Amygdala (tissue), 56 donors: ENCODE measurements at places on chromosomes 11 and 22.

- no peak for DNase-seq
These were observed 1494.6 kb downstream of the TBC1D22A start for GRCh38 chr22:48256776-48257684.

DNA sequence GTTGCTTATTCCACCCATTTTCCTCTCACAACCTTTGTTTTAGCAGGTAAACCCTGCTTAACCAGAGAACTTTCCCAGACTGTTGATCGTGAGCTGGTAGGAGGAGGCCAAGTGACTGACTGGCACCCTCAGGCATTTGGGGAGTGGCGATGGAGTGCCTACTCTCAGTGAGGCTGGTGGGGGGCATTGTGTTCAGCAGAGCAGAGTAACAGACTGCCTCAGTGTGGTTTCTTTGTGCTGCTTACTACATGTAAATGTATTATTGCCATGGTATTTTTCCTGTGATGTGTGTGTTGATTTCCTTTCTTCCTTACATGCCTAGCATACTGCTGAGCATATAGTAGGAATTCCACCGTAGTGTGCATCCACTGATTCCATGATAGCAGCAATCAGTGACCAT, 2.6 kb downstream of the MARK2 start:
- DNase-seq: no peak

DNA sequence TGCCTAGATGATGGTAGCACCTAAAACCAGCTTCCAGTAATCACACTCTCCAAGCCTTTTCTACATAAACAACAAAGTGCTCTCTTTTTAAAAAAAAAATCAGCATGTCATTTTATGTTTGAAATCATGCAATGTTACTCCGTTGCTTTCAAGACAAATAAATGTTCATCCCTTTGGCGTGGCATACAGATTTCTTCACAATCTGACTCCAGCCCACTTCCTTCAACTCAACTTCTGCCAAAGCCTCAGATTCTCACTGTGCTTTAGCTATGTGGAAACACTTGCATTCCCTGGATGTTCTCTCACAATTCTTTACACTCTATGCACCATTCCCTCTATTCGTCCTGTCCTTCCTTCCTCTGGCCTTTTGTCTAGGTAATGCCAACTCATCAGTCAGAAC, 206.3 kb upstream of the BLID start:
- no peak for DNase-seq

- DNase-seq: no peak
These were observed 5.7 kb downstream of the PATE2 start for GRCh38 chr11:125772834-125773505.

DNA sequence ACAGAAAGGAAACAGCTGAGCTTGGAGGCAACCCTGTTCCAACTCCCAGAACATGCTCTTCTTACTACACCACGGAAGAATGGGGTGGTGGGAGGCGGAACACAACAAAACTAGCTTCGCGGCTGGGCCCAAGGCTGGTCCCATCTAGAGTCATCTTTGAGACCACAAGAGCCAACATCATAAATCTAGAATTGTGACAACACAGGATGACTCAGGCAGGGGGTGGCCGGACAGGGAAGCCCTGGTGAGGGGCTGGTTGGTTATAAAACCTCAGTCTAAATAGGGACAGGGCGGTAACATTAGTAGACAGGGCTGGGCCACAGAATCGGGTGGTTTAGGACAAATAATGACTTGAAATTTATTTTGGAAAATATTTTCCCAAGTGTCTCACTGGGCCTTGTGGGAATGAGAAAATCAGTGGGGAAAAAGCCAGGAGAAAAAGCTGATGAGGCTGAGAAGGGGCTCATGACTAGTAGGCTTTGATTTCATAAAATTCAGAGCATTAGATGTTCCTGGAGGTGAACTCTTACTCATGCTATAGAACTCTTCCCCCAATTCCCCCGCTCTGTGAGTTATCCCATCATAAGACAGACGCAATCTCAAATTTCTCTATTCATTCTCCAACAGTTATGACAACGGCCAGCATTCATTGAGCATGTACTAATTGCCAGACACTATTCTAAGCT, 151.8 kb upstream of the TIMP3 start:
- DNase-seq: no peak

DNA sequence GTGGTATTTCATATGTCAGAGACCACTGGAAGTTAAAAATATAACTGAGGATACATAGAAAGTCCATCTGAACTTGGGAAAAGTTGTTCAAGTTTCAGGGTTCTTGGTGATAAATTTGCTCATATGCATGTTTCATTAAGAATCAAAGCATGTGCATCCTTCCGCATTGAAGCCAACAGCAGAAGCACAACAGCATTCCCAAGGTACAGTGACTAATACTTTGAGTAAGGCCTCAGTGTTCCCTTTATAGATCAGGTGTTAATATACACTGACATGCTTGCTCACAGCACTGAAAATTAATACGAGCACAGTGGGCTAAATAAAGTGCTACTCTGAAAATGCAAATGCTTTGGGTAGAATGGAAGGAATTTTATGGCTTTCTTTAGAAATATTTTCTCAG, 691.1 kb downstream of the METTL15 start:
- DNase-seq: no peak

DNA sequence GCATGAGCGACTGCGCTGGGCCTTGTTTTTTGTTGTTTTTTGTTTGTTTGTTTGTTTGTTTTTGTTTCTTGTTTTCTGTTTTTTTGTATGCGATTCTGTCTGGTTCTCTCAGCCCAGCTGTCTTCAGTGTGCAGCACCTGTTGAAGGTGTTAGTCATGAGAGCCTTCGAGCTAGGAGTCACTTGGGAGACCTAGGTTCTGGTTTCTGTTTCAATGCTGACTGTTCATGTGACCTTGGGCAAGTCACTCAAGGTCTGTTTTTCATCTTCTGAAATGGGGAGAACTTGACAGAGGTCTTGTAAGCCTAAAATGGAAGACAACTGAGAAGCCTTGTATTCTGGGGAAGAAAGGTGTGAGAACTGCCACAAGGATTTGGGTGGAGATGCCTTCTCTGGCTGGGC, 1.8 kb downstream of the DCPS start:
- no peak for DNase-seq

DNA sequence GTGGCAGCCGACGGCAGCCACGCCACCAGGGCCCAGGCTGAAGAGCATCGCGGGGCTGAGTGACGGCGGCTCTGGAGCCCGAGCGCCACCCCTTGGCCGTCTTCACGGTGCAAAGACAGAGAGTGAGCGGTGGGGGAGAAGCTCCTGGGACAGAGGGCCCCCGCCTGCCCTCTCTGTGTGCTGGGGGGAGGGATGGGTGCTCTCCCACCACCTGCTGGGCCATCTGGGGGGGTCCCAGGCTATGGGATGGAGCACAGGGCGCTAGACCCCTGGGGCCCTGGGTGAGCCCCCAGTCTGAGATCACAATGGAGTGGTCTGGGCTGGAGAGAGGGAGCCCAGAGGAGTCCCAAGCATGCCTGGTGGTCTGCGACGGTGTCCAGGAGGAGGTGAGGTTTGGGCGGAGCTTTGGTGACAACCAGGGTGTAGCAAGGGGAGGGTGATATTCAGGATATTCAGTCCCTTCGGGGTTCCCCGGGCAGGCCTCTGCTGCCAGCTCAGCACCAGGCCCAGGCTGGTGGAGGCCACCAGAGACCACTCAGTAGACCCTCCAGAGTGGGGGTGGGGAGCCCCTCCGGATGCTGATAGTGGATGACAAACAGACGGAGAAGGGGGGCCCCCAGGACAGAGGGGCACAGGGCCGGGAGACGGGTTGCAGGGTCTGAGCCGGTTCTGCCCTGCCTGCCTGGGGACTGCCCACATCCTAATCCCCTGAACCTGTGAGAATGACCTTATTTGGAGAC, 78.1 kb upstream of the PRR5 start:
- DNase-seq: no peak

GRCh38 chr11:64151337-64151736, 14.6 kb downstream of the MACROD1 start:
- no peak for DNase-seq

DNA sequence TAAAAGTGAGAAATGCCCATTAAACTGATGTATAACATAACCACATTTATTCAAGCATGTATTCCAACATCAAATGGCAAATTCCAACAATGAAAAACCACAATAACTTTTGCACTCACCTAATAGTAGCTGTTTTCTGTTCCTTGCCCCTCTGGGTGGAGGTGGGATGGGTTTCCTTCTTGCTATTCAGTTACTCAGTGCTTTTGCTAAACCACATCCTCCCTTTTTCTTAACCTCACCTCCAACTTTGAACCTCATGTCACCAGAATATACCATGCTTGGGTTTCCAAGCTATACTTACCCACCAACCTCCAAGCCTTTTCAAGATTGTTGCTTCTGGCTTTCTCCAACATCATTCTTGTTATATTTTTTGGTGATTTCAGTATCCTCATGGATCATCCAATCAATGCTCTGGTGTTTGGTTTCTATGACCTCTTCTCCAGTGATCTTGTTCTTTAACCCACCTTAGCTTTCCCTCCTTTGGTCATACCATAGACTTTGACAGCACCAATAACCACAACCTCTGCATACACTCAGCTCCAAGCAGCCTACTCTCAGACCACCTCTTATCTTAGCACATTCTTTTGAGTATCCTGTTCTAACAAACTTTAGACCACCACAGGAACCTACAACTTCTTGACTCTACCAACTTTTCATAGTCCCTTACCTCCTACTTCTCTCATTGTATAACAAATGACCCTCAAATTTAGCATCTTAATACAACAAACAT, 3.2 kb upstream of the CCDC15 start:
- DNase-seq: no peak

GRCh38 chr11:30741039-30741550, 154.9 kb upstream of the MPPED2 start:
- no peak for DNase-seq

DNA sequence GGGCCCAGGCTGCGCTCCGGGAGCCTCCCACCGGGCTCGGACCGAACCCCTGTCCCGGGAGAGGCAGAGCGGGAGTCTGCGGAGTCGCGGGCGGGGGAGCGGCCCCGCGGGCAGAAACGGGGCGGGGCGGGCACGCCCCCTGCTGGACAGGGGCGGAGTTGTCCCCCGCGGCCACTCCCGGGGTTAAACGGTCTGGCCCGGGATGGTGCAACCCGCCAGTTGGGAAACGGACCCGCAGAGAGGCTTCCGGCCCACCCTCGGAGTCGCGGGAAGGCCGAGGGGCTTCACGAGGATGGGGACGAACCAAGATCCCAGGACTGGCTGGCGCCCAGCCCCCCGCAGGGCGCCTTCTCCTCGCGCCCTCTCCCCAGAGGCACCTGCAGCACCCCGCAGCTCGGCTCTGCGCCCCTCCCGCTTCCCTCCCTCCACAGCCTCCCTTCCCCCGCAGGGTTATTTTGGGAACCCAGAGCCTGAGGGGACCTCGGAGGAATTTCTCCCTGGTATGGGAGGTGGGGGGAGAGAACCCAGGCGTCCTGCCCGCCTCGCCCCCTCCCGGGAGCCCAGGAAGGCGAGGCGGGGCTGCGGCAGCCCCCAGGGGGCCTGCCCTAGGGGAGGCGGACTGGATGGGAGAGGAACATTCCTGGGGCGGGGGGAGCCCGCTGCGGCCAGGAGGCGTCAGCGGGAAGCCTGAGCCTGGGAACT, 902 bp downstream of the RASGRP2 start:
- no peak for DNase-seq

DNA sequence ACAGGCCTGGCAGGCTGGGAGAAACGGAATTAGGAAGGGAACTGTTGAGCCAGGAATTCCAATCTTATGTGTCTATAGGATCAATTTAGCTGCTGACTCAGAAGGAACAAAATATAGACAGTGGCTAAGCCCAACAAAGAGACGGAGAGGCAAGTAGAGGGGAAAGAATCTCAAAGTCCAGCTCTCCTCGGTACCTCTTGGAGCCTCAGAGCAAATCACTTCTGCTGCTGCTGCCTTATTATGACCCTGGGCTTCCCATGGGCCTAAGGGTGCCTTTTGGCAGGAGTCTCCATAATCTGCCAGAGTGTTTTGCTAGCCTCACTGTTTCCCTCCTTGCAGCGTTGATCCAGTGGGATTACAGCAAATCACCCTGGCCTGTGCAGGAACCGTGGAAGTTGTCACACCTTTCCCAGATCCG, 31.7 kb downstream of the PAX6 start:
- no peak for DNase-seq

DNA sequence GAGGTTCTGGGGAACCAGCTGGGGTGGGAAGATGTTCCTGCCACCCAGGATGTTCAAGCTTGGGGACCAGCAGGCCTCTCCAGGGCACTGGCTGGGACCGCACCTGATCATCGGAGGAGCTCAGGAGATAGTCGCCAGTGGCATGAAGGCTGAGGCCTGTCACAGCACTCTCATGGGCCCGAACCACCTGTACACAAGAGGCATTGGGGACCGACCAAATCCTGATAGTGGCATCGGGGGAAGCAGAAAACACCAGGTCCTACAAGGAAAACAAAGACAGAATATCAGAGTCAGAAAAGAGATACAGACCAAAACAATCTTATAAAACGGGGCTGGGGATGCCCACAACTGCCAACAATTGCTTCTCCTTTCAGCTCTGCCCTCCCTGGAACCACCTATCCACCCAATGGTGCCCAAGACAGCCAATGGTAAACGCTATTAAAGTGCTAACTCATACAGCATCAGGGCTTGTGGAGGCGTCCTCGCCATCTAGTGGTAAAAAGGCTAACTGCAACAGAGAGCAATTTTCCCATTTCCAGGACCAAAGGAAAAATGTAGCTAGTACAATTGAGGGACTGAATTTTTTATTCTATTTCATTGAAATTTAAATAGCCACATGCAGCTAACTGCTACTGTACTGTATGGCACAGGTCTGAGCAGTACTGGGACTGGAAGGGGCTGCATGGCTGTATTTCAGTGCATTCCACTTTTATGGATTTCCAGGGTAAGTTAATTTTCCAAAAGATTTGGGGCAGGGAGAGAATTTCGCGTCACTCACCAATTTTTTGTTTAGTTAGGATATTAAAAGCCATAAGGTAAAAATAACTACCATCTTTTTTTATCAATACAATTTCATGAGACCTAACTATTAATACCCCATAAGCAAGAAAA, 7.1 kb downstream of the PRPF19 start:
- no peak for DNase-seq

GRCh38 chr11:44199298-44199697, 103.8 kb downstream of the EXT2 start:
- no peak for DNase-seq

DNA sequence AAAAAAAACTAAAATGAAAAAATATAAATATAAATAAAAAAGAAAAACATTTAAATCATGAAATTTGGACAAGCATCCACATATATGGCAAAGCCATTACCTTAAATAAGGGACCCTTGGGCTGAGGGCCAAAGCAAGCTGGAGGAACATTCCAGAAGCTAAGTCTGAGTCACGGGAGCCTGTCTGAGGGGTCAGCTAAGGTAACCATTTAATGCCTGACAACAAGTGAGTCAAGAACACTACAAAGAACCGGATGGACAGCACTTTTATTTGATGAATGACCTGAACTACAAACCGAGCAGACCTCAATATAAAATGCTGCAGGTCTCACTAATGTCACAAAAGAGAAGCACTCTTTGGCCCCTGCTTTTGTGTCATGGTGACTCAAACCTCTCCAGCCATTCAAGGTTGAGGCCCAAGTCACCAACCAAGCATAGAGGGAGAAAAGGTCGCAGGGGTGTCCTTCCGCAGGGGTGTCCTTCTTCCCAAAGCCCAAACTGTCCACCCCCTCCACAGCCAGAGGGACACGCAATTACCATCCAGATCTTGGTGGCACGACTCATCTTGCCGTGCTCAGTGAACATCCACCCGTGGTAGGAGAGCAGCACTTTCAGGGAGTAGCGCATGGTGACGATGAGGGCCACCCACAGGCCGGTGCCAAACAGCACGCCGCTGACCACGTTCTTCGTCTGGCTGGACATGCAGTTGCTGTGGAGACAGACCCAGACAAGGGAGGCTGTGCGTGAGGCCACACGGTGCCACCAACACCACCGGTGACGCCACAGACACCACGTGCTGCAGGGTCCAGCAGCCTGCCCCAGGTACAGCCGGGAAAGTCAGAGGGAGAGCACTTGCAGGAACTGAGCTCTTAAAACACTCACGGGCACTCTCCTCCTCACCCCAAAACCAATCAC, 34.5 kb downstream of the CPT1A start:
- DNase-seq: no peak
